ENCODE measurements at places on chromosomes 1 and 21.

GRCh38 chr1:212635141-212635631 lies 26.6 kb downstream of the ATF3 start:
- DNase-seq, result no peak

DNA sequence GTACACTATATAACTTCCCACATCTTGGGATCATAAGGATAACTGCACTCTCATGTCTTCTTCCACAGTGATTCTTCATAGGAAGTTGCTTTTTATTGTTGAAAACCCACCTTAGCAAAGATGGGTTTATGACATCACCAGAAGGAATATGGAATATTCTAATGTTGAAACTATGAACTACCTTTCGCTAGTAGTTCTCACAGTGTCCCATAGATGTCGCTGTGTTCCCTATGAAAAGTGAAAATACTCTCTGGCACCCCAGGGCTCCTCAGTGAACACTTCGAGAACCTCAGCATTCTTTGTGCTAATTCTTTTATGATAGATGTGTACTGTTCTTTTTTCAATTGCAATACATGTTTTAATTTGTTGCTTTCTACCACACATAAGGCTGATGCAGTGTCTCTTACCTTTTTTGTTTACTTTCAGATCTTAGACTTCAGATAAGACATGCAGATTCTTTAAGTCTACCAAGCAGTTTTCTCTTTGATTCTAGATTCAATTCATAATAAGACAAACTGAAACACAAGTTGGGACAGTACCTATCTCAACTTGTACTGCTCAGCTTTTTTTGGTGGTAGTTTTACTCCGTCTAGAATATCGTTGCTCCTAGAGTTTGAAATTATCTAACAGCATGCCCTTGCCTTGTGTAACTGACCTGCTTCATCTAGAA lies 90.8 kb downstream of the GTF2B start:
- no peak for DNase-seq

- no peak for DNase-seq
Measured at GRCh38 chr1:18121072-18121820, 13.6 kb downstream of the IGSF21 start.

- no peak for DNase-seq
Measured at GRCh38 chr1:7885513-7886404, 32.9 kb upstream of the UTS2 start.

- no peak for DNase-seq
Measured at GRCh38 chr1:229209386-229209785, 61.5 kb upstream of the RAB4A start.

DNA sequence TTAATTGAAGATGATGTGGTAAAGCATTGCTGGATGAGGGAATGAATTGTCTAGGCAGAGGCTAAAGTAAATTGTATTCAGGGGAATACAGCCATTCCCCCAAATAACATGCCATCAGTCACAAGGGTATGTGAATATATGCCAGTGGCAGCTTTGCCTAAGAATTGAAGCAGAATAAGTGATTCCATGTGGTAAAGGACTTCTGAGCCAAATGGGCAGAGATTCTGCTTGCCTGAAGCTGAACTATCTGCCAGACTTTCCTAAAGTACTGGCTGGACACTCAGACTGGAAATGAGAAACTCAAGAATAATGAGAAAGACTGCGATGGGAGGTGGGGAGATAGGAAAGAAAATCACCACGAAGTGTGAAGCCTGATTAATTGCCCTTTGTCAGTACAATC lies 2.4 kb downstream of the LIX1L start:
- DNase-seq, result no peak

DNA sequence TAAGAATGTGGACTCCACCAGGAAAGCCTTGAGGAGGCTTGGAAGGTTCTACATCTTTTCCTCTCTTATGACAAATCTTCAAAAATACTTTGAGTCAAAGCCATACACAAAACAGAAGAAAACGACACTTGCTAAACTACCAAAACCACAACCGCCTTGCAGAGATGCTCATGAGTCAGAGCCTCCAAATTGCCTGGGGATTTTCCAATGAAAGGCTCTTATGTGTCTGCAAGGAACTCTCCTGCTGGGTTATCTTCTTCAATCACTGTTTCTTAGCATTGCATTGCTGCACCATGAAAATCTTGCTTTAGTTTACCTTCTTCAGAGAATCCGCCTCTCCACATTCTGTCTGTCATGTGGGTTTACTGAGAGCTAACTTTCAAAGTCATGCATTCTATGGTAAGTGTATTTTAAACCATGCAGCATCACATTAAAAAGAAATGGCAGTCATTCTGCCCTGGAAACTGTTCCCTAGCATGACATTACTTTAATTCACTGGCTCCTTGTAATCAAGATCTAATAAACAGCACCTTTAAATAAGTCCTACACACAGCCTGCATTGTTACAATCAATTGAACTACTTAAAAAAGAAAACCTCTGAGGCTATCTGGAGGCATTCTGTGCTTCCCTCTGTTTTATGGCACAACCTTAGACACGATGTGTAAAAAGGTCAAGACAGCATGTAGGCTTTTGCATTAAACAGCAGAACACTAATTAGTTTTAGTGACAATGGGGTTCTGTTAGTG lies 210.0 kb upstream of the FOXD3 start:
- no peak for DNase-seq

- DNase-seq, result no peak
Measured at GRCh38 chr1:6904476-6905170, 119.4 kb downstream of the CAMTA1 start.

DNA sequence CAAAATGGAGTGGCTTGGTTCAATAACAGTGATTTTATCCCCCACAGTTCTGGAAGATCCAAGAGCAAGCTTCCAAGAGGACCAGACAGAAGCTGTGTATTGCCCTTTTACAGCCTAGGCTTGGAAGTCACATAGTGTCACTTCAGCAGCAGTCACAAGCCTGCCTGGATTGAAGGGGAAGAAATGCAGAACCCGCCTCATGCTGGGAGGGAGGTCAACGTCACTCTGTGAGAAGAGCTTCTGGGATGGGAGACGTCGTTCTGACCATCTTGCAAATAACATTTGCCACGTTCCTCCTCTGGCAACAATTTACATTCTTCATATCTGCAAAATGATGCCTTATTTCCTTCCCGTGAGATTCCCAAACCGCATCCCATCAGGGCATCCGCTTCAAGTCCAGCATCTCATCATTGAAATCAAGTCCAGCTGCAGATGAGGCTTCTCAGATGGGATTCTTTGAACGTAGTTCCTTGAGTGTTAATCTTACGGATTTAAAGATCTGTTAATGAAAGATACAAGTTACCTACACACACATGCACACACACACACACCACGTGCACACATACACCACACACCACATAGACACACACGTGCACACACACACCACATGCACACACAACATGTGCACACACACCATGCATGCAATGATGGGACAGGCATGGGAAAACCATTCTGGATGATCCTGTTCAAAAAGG lies 23.9 kb upstream of the KIF1B start:
- DNase-seq, result no peak

GRCh38 chr1:246083416-246083815 lies 423.7 kb downstream of the SMYD3 start:
- no peak for DNase-seq
